WERI-Rb-1 (cell line): ENCODE measurements at places on chromosomes 11 and 22.

GRCh38 chr11:70398834-70399680 lies 728 bp downstream of the CTTN start:
- no peak for DNase-seq

DNA sequence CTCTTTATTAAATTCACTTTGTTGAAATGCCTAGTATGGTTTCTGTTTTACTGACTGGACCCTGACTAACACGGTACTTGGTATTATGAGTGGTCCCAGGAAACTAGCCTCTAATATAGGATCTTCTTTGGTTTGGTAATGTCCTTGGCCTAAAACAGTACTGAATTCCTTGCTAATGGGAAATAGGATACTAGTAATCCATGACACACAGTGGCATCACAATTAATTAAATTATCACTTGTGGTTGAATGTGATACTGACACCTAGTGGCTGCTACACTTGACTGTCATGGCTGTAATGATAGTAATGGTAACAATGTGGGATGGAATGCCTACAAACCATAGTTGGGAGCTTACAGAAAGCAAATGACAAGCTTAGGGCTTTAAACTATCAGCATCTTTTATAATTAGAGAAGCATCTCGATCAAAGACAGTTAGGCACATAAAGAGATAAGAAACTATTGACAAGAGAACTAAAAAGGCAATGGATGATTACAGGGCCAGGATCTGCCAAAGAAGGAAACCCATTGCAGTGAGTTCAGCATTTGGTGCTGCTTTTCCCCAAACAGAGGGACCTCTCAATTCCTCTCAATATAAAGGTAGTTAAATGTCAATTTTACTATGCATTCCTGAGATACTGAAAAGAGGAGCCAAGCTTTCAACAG lies 8.6 kb downstream of the DNHD1 start:
- DNase-seq, result peak; percentile 24

GRCh38 chr11:99979042-99979441 lies 708.0 kb upstream of the ARHGAP42 start:
- DNase-seq, result no peak

GRCh38 chr22:44112191-44112590 lies 68.5 kb upstream of the PARVG start:
- no peak for DNase-seq

- no peak for DNase-seq
Measured at GRCh38 chr11:68843703-68844312, 2.1 kb upstream of the CPT1A start.

GRCh38 chr11:95937358-95937757 lies 13.5 kb upstream of the MTMR2 start:
- no peak for DNase-seq

- DNase-seq, result no peak
Measured at GRCh38 chr22:22902247-22903001, 14.8 kb downstream of the IGLL5 start.

- peak; percentile 10 for DNase-seq
Measured at GRCh38 chr11:47067401-47067800, 109.3 kb downstream of the ARFGAP2 start.

GRCh38 chr11:82989628-82990404 lies 81.9 kb downstream of the RAB30 start:
- DNase-seq, result no peak

- no peak for DNase-seq
Measured at GRCh38 chr22:44012162-44012561, 11.9 kb upstream of the PARVB start.

GRCh38 chr22:48708558-48709245 lies 1119.0 kb downstream of the BRD1 start:
- no peak for DNase-seq

- DNase-seq, result no peak
Measured at GRCh38 chr22:21564411-21564810, 3.1 kb upstream of the UBE2L3 start.

DNA sequence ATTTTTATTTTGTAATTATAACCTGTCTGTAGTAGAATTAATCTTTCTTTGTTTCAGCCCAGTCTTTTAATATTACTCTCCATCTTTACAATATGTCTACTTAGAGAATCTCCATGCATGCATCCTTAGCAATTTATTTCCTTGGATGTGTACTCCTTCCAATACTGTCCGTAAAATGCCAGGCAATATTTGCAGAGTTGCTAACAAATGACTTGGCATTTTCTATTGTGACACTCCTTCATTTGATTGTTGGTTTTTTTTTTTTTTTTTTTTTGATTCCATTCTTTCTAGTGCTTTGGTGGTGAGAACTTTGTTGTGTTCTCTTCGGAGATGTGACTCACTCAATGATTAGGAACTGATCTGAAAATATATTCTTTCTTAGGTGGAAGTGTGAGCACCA lies 220.3 kb downstream of the CNTN5 start:
- no peak for DNase-seq

DNA sequence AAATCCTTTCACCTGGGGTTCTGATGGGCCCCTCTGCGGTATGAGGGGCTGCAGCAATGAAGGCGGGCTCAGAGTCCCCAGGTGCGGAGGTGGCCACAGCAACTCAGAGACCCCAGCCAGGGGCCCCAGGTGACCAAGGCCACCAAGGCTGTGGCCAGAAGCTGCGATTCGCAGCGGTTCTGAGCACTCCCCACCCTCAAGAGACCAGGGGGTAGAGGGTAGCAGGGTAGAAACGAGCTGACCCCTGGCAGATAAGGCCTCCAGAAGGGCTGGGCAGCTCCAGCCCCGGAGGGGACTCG lies 948 bp downstream of the TNKS1BP1 start:
- DNase-seq, result no peak

- no peak for DNase-seq
Measured at GRCh38 chr11:76824083-76824939, 36.4 kb upstream of the ACER3 start.
